ENCODE measurements at places on chromosomes 11 and 22.

GRCh38 chr11:43197379-43197778, 114.4 kb upstream of the API5 start:
- DNase-seq = no peak

DNA sequence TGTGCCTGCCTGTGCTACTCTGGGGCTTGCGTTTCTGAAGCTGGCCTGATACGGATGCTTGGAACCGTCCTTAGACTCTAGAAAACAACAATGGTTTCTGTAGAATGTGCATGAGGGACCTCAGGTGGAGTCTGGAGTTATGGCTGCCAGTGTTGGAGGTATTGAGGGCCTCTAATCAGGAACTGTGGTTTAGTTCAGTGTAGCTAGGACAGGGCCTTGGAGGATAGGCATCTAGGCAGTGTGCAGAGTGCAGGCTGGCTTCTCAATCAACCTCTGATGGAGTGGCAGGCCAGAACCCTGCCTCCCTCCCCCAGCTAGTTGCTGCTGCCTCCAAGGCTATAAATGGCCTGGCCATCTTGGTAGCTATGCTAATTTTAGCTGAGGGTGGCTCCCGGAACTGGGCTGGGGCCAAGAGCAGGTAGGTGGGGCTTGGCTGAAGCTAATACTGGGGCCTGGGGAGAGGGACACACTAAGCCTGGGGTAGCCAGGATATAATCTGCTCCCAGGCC, 4.0 kb downstream of the STIM1 start:
- DNase-seq = no peak

- DNase-seq = no peak
Measured at GRCh38 chr22:29756341-29756740, 10.5 kb downstream of the ZMAT5 start.

GRCh38 chr11:36123336-36124101, 165.7 kb downstream of the COMMD9 start:
- DNase-seq = peak; percentile 76

DNA sequence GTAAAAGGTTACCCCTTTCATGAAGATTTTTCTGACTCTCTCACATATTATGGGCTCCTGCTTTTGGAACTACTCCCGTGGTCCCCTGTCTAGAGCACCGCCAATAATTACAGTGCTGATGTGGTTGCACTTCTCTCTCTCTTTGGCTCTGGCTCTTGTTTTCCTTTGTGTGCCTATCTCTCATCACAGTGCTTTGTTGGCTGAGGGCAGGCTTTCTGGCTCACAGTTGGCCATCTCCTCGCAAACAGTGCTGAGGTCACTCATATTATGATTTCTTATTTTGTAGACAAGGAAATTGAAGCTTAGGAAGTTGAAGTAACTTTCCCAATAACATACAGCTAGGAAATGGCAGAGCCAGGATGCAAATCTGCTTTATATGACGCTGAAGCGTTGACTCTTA, 192.5 kb downstream of the DDX10 start:
- DNase-seq = peak; percentile 10

- DNase-seq = no peak
Measured at GRCh38 chr22:45968751-45969413, 8.1 kb downstream of the WNT7B start.

GRCh38 chr11:76685831-76686230, 15.3 kb upstream of the LRRC32 start:
- no peak for DNase-seq

DNA sequence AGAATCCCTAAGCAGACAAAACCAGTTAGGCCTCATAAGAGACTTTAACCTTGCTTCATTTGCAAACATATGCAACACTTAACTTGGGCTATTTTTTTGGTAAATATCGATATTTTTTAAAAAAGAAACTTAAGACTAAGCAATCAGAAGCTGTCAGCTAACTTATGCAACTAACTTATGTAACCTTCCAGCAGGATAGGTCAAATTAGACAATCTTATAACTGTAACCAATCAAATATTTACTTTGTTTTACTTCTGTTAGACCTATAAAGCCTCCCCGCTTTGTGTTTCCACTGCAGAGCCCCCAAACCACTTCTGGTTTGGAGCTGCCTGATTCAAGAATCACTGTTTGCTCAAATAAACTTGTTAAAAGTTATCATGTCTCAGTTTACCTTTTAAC, 8.0 kb downstream of the MSANTD4 start:
- no peak for DNase-seq

- peak; percentile 61 for DNase-seq
Measured at GRCh38 chr11:33376331-33377310, 119.4 kb downstream of the HIPK3 start.

- DNase-seq = peak; percentile 80
Measured at GRCh38 chr11:132632641-132633124, 899.6 kb downstream of the OPCML start.

- no peak for DNase-seq
Measured at GRCh38 chr11:113577356-113578032, 102.3 kb upstream of the DRD2 start.

DNA sequence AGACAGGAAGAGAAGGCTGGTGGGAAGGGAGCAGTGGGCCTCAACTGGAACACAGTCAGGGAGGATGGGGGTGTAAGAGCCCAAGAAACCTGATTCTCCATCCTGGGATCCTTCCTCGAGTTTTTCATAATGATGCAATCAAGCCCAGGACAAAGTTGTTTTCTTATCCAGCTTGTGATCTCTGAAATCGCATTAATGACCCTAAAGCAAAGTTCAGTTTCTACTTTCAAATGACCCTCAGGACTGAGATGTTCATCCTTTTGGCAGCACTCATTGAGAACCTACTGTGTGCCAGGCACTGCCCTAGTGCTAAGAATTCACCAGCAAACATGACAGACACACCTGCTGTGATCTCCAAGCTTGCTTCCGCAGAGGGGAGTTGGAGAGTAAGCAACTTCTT, 45.3 kb downstream of the ISX start:
- DNase-seq = no peak

DNA sequence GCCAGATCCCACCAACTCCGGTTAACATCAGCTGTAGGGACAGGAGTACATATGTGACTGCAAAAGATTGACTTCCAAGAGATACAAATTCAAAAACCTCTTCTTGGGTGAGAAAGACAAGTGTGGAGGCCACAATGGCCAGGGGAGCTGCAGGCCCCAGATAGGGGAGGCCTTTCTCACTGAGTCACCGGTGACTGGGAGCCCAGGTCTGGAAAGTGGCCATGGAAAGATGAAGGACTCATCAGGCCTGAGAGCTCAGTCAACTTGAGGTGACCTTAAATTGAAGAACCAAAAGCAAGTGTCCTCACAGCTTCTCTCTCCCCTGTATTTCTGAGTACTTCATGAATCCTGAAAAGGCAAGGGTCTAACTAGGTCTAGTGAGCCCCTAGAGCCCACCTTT, 90.4 kb upstream of the CLPB start:
- no peak for DNase-seq

DNA sequence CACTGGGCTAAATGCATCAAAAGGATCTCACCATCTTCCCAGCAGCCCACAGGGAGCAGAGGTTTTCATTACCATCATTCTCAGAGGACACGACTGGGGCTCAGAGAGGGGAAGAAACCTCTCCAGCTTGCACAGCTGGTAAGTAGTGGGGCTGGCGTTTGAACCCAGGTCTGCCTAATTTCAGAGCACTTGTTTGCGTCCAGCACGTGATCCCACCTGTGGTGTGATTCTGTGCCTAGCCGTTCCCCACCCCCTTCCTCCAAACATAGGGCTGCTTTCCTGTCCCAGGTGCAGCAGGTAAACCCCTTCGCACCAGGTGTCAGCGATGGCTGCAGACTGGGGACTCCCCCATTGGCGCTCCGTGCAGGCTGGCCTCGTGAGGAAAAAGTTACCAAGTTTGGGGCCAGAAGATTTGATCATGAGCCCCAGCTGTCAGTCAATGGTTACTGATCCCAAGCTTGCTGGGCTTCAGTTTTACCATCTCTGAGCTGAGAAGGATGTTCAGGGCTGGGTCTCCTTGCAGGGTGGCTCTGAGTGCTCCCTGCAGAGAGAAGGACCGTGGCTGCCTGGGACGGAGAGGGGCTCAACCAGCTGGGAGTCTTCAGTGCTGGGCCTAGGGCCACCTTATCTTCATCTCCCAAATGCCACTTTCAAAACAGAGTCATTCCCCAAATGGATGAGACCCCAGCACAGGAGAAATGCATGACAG, 445.6 kb downstream of the TBC1D22A start:
- no peak for DNase-seq

GRCh38 chr11:133156986-133157745, 375.1 kb downstream of the OPCML start:
- DNase-seq = peak; percentile 64

DNA sequence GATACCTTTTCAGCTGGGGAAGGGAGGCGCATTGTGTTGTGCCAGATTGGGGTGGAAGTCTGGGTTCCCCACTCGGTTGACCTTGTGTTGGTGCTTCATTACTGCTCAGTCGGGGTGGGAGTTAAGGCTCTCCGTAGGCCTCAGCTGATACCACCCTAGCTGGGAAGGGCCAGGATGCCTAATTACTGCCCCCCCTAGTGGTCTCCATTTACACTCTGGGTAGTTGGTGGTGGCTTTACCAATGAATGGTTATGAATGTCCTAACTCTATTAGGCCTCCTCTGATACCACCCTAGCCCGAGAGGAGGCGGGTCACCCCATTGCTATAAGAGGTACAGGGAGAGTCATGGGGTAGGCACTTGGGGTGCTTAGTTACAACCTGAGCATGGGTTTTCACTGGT, 27.5 kb upstream of the HIKESHI start:
- DNase-seq = no peak

GRCh38 chr11:126424471-126425039, 69.1 kb downstream of the ST3GAL4 start:
- no peak for DNase-seq

- DNase-seq = no peak
Measured at GRCh38 chr11:45305874-45306623, 19.9 kb upstream of the SYT13 start.

DNA sequence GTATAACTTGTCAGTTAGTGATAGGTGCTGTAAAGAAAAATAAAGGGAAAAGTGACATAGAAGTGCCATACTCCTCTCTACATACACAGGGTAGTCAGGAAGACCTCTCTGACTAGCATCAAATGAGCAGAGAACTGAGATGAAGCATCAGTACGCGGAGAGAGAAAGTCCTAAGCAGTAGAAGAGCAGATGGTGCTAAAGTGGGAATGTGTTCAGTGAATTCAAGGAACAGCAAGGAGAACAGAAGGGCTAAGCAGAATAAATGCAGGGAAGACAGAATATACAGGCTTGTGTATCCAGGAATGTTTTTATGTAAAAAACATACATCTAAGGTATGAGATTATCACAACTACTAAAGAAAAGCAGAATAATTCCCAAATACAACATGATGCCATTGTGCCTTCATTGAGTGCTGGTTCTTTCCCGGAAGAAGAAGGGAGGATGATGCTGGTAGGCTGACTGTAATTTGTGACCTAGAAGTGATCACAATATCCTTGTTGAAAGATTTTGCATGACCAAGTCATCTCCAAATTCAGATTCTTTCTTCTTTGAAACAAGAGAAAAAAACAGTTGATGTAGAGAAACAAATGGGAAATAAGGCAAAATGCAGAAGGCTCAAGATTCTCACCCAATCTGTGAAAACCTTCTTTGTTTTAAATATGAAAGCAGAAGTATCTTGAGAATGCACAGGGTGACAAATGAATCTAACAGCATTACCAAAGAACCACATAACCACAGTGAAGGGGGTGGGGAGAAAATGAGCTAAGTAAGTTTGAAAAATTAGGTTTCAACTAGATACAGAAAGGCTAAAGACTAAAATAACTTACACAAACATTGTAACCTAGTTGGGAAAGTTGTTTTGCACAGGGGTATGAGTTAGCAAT, 20.5 kb downstream of the MRE11 start:
- DNase-seq = no peak

DNA sequence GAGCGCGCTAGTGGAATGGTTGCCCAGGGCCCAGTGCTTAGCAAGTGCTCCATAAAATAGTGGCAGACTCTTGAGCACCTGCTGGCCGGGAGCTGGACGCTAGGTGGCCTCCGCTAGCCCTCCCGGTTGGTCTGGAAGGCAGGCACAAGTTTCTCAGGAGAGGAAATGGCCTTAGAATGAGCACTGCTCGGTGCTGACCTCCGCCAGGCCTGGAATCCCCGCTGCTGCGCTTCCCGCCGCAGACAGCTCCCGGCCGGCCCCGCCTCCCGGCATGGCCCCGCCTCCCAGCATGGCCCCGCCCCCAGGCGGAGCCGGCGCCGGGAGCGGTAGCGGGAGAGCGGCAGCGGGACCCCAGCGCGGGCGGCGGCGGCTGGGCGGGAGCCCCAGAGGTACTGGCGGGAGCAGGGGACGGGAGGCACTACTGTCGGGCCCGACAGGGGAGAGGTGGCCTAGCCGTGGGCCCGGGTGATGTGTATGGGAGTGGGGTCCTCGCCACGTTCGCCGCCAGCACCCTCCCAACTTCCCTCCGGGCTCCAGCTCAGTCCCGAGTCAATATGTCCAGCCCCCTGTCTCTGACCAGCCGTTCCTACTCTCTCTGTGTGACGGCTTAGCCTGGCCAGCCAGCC, at the start of gene SIPA1:
TSS of gene SIPA1 (plus strand) at position 308 of the 626 bp plus-strand sequence. CDS start 2,821 bp downstream, outside the sequence.
- peak; percentile 79 for DNase-seq

DNA sequence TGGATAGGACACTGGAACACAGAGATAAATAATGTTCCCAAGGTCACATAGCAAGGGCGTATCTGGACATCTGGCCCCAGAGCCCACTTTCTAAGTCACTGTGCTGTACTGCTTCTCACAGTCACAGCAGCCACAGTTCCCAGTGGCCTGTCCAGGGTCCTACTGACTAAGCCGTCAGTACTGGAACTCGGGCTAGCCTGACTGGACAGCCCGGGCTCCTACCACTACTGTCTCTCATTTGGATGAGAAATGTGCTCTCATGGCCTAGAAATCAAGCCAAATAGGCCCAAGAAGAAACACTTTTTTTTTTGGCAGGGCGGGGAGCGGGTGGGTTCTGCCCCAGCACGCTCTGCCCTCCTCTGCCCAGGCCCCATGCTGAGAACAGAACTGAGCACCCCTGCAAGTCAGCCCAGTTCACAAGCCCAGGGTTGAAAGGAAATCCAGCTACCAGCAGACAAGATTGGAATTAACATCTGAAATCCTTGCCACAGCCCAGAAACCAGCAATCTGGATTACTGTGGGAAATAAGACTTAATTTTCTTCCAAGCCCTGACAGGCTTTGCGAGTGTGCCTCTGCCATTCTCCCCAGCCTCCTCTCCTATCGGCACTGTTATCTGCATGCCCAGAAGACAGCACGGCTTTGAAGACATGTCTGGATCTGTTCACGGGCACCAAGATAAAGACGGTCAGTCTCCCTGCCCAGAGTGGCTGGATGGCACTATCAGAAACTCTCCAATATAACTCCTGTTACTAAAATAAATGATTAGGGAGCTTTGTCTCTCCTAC, 182.9 kb upstream of the NCAM1 start:
- DNase-seq = no peak

DNA sequence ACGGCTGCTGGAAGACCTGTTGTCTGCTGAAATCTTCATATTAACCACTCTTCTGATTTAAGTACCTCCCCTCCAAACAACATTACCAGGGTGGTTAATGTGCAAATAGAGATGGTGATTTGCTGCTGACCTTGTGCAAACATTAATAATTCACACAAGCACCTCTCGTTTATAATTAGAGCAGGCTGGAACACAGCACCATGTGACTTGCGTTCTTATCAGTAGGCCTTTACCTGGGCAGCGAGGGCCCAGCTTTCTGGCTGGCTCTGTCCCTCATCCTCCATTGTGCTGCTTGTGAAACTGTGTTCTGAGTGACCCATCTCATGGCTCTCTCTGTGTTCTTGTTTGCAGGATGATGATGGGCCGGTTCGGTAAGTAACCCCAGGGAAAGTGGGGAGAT, 41.0 kb upstream of the PARVG start:
- no peak for DNase-seq

GRCh38 chr11:79232346-79232745, 208.5 kb downstream of the TENM4 start:
- peak; percentile 34 for DNase-seq

GRCh38 chr11:76649011-76649410, 21.5 kb downstream of the LRRC32 start:
- no peak for DNase-seq
